Bronchial epithelial cell (primary cell): ENCODE measurements at places on chromosomes 5 and 9.

DNA sequence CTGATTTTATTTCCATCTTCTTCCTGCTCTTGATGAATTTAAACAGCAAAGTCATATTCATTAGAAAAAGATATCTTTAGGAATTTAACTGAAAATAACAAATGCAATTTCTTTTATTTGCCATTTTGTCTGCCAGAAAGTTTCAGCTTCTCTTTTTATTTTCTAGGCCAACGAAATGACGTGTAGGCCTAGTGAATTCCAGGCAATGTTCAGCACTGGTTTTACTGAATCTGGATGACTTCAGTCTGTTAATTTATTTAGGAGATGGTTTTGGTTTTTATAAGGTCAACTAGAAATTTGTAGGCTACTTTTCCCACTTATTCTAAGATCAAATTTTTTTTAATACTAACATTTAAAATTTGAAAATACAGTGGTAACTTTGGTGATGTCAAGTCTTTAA lies 129.1 kb upstream of the VCAN start:
- DNase-seq = no peak

DNA sequence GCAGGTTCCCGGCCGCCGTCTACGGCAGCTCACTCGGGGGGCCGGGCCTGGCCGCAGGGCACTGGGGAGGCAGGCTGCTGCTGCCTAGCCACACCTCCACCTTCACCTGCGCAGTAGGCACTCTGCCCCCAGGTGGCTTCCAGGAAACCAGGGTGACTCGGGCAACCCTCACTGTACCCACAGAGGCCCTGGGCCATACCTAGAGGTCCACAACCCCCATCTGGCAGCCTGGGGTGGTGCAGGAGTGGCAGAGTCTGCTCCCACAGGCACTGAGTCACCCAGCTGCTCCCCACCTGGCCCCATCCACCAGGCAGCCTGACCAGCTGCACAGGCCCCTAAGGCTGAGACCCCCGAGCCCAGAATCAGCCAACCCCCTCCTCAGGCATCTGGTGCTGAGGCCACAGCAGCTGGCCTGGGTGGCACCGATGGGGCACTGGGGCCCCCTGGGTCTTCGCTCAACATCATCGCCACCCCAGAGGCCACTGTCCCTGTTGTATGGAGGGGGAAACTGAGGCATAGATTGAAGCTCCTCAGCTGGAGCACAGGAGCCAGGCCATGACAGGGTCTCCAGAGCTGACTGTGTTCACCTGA lies 70.2 kb downstream of the KCNT1 start:
- DNase-seq = no peak

GRCh38 chr5:98096155-98096554 lies 677.3 kb upstream of the RGMB start:
- DNase-seq = peak; percentile 79

DNA sequence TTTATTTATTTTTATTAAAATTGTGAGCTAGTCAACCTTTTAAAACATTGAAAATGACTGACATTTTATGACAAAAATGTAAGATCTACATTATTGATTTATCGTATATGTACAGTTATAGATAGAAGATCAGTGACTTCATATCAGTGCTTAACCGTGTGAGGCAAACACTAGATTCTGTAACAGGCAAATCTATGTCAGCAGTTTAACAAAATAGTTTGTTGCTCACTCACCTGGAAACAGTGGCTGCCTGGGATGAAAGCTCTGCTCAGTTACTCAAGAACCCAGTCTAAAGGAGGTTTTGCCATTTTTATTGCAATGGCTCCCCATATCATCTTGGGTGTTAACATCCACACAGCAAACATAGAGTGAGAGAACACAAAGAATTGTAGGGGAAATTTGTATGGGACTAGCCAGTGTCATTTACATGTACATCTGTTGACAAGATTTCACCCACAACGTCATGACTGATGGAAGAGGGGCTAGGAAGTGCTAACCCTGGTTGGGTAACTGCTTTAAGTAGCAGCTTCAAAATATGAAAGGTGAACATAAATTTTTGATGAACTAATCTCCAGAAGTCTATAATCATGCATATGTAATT lies 49.0 kb downstream of the SGCD start:
- no peak for DNase-seq

- DNase-seq = peak; percentile 94
Observed at GRCh38 chr5:125023673-125024072, 277.2 kb upstream of the ZNF608 start.
